ENCODE measurements at places on chromosomes 6 and 20.
A peak's percentile ranks its signal among the peaks of the same experiment; 100 is the strongest.

- DNase-seq, result no peak
Observed at GRCh38 chr6:41547799-41548097, 1.6 kb downstream of the FOXP4 start.

GRCh38 chr6:168919470-168920179 is 334.0 kb downstream of the THBS2 start:
- no peak for DNase-seq

- DNase-seq, result no peak
Observed at GRCh38 chr6:94071835-94072234, 652.5 kb upstream of the EPHA7 start.

GRCh38 chr6:70884074-70884983 is 72.5 kb downstream of the B3GAT2 start:
- peak; percentile 68 for DNase-seq

DNA sequence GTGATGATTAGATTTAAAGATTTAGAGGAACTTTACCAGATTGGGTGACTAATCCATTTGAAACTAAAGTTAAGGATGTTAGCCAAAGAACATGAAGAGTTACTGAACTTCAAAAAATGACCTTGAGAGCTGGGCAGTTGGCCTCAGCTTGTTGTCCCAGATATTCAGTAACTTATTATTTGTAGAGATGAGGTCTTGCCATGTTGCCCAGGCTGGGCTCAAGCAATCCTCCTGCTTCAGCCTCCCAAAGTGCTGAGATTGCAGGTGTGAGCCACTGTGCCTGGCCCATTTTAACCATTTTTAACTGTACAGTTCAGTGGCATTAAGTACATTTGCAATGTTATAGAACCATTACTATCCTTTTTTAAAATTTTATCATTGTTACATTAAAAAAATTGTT is 161.5 kb downstream of the SLC16A10 start:
- no peak for DNase-seq

- DNase-seq, result no peak
Observed at GRCh38 chr6:20085817-20086216, 126.5 kb downstream of the MBOAT1 start.

- no peak for DNase-seq
Observed at GRCh38 chr6:31378062-31378720, 21.2 kb upstream of the HLA-B start.

DNA sequence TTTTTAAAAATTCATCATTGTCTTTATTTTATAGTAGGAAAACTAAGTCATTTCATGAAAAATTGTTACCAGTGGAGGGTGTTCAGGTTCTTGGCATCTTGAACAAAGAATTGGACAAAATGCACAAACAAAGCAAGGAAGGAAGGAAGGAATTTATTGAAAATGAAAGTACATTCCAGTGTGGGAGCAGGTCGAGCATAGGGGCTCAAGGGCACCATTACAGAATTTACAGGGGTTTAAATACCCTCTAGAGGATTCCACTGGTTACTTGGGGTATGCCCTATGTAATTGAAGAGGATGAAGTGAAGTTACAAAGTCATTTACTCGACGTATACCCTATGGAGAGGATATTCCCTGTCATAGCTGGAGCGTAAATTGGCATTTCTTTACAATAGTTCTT is 37.4 kb upstream of the HDAC2 start:
- no peak for DNase-seq

DNA sequence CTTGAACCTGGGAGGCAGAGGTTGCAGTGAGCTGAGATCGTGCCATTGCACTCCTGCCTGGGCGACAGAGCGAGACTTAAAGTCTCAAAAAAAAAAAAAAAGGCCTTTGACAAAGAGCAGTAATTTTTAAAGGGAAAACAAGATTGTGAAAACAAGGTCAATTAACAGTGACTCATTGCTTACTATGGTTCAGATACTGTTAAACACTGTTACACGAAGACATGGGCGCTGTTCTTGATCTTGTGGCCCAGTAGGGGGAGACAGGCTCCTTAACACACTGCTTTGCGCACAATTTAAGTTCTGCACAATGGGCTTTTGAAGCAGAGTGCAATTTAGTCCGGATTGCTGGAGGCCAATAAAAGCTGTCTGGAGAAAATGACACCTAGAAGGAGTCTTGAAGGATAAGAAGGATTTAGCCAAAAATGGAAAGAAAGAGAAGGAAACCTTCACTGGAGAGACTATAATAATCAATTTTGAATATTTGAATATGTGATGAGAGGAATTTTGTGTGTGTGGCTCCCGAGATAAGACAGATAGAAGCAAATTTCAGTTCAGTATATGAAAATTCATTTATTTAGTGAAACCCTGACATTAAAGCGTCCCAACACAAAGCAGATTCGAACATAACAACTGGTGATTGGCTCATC is 6.0 kb upstream of the LATS1 start:
- no peak for DNase-seq

DNA sequence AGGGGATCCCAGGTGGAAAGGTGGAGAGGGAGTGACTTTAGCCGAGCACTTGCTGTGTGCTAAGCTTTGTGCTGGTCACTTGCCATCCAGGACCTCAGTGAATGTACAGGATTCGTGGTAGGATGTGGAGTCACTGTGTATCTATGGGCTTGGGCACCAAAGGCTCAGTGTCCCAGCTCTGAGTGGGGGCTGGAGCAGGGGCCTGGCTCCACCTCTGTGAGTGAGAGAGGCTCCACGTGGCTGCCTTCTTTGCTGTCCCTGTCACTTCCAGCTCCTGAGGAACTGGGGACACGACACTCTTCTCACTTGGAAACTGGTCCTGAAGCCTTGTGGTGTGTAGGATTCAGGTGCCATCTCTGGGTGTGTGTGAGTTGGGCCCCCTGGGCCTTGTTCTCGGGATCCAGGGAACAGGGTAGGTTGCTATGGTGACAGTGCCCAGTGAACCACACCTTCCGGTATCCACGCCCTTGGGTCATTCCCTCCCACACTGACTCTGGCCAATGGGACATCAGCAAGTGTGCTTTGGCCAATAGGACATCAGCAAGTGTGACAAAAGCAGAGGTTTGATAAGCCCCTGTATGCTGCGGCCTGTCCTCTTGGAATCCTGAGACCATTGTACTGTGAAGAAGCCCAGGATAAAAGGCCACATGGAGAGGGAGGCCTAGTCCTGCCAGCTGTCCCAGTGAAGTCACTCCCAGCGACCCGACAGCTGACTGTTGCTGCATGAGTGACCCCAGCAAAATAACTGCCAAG is 87.7 kb downstream of the CDH22 start:
- DNase-seq, result no peak

GRCh38 chr20:49821870-49822331 is 9.3 kb downstream of the SLC9A8 start:
- no peak for DNase-seq

GRCh38 chr6:41558033-41558807 is 12.0 kb downstream of the FOXP4 start:
- DNase-seq, result no peak

- DNase-seq, result no peak
Observed at GRCh38 chr20:47606414-47606982, 104.8 kb downstream of the NCOA3 start.

- no peak for DNase-seq
Observed at GRCh38 chr6:124055963-124056362, 252.3 kb downstream of the NKAIN2 start.

GRCh38 chr20:39282619-39283092 is 320.5 kb downstream of the DHX35 start:
- DNase-seq, result no peak

GRCh38 chr6:145090801-145091585 is 644.3 kb downstream of the EPM2A start:
- no peak for DNase-seq

DNA sequence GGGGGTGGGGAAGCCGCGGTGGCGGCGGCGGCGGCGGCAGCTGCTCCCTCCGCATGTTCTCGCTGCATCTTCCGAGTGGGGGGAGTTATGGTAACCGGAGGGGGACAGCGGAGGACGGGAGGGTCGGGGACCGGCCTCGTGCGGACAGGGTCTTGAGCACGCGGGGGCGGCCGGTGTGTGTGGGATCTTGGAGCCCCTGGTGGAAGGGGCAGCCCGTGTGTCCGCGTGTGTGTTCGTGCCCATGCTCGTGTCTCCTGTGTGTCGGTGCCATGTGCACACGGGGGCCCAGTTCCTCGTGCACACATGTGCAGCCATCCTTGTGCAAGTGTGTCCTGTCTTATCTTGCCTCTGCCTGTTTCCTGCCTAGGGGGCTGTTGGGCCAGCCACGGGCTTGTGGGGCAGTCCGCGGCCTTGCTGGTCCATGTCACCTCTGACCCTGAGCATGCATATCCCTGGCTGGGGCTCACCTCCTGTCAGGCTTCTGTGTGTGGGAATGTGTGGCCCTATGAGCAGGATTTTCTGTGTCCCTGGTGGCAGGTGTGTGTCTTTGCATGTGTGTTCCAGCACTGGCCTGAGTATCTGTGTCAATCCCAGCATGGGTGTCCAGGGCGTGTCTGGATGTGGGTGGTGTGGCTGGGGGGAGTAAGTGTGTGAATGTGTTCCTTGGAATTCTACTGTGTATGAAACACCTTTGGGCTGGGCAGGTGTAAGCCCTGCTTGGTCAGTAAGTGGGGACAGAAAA is 8.5 kb downstream of the SYNGAP1 start:
- peak; percentile 48 for DNase-seq

- DNase-seq, result no peak
Observed at GRCh38 chr6:4800662-4801061, 24.5 kb downstream of the CDYL start.

DNA sequence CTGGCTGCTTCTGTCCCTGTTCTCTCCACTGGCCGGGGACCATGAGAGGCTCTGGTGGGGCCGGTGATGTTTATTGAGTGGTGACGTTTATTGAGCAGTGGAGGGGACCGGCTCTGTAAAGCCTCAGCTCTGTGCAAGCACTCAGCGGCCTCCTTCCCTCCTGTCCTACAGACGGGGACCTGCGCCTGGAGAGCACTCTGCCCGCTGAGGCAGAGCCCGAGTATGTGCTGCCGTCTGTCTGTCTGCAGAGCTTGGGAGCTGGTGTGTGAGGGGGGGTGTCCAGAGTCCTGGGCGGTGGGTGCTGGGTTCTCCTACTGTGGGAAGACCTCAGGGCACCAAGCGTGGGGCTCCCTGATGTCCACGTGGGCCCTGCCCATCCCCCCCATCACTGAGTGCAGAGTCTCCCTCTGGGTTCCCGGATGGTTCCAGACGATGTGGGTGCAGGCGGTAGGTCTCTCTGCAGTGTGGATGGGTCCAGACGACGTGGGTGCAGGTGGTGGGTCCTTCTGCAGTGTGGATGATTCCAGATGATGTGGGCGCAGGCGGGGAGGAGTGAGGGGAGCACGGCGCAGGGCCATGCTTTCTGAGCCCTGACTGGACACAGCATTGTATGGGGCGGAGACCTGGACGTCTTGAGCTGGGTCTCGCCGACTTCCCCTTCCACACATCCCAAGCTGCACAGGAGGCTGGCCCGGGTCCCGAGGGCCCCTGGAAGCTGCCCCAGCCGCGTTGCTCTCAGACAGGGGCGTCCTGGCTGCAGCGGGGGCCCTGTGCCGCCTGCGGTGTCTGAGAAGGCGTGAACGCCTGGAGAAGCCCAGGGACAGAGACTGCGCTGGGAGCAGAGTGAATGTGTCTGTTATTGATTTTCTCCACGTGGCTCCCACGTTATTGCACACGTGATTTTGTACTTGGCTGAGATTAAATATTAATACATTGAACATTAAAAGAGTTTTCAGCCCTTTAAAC is 14.9 kb upstream of the BHLHE23 start:
- DNase-seq, result peak; percentile 32

- DNase-seq, result no peak
Observed at GRCh38 chr6:169689287-169689686, 12.5 kb downstream of the WDR27 start.

GRCh38 chr6:1806935-1807334 is 197.2 kb downstream of the FOXC1 start:
- DNase-seq, result no peak

- no peak for DNase-seq
Observed at GRCh38 chr6:89010825-89011224, 47.4 kb upstream of the RNGTT start.

GRCh38 chr6:157020881-157021343 is 243.7 kb downstream of the ARID1B start:
- DNase-seq, result peak; percentile 74

- DNase-seq, result no peak
Observed at GRCh38 chr20:17077030-17077429, 149.8 kb upstream of the PCSK2 start.

GRCh38 chr6:137866200-137866913 is 702 bp upstream of the TNFAIP3 start:
- DNase-seq, result no peak

GRCh38 chr20:2729251-2729713 is 36.7 kb downstream of the EBF4 start:
- DNase-seq, result no peak

- DNase-seq, result peak; percentile 45
Observed at GRCh38 chr20:58889798-58890517, 37.4 kb downstream of the GNAS start.

DNA sequence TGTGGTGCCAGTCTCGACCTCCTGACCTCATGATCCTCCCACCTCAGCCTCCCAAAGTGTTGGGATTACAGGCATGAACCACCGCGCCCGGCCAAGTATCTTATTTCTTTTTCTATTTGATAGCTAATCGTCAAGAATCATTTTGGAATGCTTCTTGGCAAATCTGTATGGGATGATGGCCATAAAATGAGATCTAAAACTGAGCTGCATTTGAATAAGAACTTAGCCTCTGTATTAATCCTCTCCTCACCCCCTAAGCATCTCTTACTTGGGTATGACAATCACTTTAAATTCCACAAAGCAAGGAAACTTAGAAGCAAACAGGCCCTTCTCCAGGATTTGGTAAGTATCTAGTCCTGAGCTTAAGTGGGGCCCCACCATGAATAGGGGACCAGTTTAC is 108.9 kb upstream of the BTBD3 start:
- DNase-seq, result no peak

GRCh38 chr20:62603021-62603906 is 39.0 kb upstream of the SLCO4A1 start:
- peak; percentile 80 for DNase-seq

- peak; percentile 47 for DNase-seq
Observed at GRCh38 chr6:158008864-158009113, 27.1 kb downstream of the SYNJ2 start.

GRCh38 chr6:150586850-150587359 is 12.8 kb upstream of the PLEKHG1 start:
- DNase-seq, result no peak

DNA sequence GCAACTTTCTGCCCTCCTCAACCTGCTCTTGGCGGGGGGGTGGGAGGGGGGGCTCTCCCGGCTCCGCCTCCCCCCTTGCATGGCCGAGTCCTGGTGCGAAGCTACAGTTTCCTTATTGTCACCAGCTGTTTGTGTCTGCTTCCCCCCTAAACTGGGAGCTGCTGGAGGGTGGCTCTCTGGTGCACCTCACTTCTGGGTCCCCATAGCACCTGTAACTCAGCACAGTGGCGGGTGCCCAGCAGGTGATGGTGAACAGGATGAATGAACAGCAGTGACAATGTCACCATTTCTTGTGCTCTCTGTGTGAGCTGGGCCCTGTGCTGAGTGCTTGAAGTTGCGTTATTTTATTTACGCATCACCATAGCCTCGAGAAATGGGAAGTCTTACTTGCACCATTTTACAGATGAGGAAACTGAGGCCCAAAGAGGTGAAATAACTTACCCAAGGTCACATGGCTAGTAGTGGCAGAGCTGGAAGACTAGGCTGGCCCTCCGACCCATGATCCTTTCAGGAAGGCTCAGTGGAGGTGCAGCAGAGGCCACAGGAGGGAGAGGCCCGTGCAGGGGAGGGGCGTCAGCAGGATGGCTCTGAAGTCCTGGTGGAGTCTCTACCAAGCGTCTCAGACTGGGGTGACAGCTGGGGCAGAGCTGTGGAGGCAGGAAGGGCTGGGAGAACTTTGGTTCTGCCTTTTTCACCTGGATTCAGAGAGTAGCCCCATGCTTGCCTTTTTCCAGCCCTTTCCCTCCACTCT is 41.8 kb downstream of the SRC start:
- DNase-seq, result no peak

Measured in Right ventricle myocardium superior (tissue), 1 donor.